ENCODE measurements at places on chromosomes 12 and 14. TPM values are rescaled to one million over a fixed set of nuclear protein-coding genes. Genes with fewer than 3 reads are reported as not detected.

Gene EEF1AKMT3
- 8.0 TPM for total RNA-seq

Gene IL26
- total RNA-seq = not detected

Gene KCNJ8
- 20.9 TPM for total RNA-seq

Gene NEMP1
- total RNA-seq = 14.1 TPM

Gene AMN
- total RNA-seq = 19.8 TPM

Gene KIF21A
- total RNA-seq = 12.2 TPM

Gene GPN3
- total RNA-seq = 25.5 TPM

Gene REM2
- total RNA-seq = 0.41 TPM

Gene RASAL1
- 0.26 TPM for total RNA-seq

Gene SDR9C7
- total RNA-seq = not detected

- DNase-seq = no peak
Measured at GRCh38 chr14:40252817-40253447, 820.7 kb upstream of the FBXO33 start.

- no peak for DNase-seq
Measured at GRCh38 chr12:132441871-132442863, 47.8 kb upstream of the FBRSL1 start.

DNA sequence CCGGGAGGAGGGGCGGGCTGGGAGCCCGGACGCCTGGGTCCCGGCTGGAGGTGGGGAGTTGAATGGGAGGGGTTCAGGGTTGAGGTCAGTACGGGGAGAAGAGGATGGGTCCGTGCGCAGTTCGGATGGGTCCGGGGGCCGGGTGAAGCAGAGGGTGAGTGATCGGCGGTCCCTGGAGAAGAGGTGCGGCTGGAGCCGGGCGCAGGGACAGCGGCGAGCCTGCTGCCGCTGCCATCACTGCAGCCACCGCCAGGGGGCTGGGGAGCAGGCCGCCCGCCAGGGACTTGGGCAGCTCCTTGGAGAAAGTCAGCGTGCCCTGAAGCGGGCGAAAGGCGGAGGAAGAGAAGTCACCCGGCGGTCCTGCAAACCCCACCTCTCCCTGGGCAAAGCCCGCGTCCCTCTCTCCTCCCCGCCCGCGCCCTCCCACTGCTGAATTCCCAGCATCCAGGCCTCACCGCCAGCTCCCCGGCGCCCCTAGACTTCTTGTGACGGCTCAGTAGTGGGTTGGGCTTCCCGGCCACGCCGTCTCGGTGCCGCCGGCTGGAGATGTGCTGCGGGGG lies 6.0 kb upstream of the GPR84 start:
- DNase-seq = peak; percentile 88

DNA sequence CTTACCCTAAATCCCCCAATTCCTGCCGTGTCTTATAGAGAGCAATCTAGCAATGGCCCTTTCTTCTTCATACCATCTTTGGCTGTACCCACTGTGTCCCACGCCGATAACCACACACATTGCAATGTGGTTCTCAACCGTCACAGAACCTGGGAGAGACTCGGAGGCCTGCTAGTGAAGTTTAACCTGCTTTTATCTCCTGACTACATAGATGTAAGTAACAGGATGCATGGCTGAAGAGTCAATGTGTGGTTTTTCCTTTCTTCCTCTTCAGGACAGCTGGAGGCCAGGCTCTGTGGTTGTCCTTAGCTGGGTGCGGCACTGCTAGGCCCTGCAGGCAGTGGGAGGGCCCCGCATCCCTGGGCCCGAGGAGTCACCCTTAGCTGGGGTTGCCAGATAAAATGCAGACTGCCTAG lies 51.3 kb downstream of the ZNF664 start:
- no peak for DNase-seq

GRCh38 chr14:105701456-105702274 lies 175.3 kb downstream of the TMEM121 start:
- no peak for DNase-seq

- DNase-seq = no peak
Measured at GRCh38 chr12:91327131-91327530, 144.5 kb upstream of the DCN start.

DNA sequence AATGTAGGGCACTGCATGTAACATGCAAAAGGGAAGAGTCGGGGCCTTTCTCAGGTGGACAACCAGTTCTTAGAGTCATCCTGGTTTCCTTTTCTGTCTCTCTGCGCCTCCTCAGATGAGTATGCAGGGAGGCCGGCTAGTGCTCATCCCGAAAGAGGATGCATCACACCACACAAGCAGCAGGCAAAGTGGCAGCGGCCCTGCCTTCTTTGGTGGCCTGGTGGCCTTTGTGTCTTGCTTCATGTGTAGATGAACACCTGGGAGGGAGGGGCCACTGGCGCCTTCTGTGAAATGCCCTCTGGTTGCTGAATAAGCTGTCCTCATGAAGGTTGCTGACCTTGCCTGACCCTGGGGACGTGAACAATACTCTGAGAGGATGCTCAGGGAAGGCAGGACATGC lies 18.0 kb downstream of the SLC24A4 start:
- no peak for DNase-seq

DNA sequence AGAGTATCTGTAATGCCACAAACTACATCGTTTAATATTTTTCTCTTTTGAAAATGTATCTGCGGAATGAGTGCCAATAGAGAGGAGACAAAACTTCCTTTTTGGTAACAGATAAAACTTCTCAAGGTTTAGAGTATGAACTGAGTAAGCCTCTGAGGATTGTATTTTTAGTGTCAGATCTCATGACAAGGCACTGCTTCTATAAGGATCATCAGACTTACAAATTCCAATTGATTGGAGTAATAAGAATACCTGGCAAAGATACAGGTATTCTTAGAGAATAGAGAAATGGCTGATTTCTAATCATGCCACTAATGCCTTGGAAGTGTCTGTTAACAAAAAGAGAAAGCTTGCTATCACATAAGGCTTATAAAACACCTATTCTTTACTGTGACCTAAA lies 45.3 kb downstream of the SLC35F4 start:
- DNase-seq = no peak

DNA sequence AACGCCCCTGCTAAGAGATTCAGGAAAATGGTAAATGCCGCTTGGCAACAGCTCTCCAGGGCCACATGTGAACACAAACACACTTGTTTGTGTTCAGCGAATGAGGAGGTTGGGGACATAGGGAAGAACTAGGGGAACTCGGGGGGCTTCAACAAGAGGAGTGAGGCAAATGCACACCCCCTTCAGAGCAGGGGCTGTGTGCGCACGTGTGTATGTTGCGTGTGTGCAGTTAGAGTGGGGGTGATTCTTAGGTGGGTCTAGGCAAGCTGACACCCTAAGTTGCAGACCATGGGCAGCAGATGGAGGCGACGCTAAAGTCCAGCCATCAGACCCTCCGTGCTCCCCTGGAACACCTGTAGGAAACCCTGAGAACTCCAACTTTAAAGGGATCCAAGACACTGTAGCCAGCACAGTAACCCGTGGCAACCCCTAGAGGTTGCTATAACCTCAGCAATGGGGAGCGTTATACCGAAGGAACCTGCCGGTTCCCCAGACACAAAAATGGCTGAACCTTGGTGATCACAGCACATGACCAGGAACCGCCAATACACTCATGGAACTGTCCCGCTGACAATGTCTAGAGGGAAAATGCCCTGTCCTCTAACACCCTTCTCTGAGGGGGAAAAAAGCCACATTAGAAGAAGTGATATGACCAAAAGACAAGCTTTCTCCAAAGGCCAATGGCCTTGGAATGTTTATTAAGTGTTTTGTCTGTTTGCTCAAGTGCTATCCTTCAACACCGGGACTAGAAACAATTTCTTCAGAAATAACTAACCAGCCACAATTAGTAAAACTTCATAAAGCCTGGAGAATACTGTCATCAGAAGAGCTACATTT lies 86.5 kb upstream of the CEP83 start:
- no peak for DNase-seq

DNA sequence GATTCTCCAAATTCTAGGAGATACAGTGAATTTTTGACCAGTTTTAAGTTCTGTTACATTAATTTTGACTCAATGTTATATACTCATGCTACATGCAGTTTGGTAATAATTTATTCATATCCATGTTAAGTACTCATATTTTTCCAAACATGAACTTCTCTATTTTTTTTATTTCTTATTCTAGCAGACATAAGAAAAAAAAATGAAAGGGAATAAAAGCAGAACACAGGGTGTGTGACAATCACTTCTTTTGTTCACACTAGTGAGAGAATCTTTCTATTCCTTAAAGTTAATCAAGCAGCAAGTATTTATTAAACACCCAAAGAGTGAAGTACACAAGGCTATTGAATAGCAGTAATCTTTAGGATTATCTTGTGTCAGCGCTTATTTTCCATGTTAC lies 171.1 kb upstream of the ATP2B1 start:
- no peak for DNase-seq

DNA sequence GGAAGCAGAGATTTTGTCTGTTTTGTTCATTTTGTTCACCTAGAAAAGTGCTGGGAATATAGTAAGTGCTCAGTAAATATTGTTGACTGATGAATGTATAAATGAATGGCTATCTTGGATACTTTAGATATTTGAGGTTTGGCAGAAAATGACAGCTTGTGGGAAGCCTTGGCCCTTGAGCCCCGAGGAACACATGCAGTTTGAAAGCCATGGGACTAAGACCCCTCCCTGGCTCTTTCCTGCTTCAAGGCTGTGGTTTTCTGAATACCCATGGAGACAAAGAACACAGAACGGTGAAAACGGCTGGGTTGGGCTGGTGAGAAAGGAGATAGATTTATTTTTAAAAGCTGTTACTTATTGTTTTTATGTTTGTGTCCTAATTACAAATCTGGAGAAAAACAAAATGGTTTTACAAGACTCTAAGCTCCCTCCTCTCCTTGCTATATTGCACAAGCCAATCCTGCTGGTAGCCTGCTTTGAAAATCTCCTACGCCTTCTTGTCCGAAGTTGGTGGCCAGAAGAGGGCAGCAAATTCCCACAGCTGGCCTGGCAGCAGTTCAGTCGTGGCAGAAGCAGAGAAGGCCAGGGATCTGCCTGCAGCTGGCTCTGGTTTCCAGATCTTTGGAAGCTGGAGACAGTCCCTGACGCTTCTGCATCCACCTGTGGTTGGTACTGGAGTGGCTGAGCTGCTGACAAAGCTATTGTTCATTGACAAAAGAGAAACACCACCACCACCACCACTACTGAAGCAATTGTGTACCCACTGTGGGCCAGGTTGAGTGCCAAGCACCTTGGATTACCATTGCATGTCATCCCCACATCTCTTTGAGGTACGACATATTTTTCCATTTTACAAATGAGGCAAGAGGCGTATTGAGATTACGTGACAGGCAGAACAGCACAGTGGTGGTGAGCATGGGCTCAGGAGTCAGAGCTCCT lies 5.2 kb upstream of the KRT85 start:
- DNase-seq = peak; percentile 86

DNA sequence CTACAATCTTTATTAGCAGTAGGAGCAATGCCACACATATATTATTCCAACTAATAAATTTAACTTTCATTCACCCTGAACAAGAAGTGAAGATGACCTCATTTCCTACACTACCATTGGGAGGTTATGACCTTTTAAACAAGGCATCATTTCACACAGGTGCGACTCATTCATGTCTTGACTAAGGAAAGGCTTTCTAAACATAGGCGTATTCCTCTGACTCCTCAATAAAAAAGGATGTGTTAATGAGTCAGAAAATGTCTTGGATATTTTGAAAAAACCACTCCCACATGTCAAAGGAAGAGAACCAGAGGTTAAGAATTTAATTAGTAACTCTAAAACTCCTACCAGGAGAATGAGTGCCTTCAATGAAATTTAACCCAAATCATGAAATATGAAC lies 115.2 kb downstream of the PRICKLE1 start:
- no peak for DNase-seq

- no peak for DNase-seq
Measured at GRCh38 chr12:122350141-122350848, 72.2 kb downstream of the CLIP1 start.

- no peak for DNase-seq
Measured at GRCh38 chr14:52781629-52782028, 9.8 kb downstream of the GNPNAT1 start.

- no peak for DNase-seq
Measured at GRCh38 chr12:70883855-70884254, 36.7 kb downstream of the PTPRR start.

- DNase-seq = no peak
Measured at GRCh38 chr14:54975856-54976255, 51.0 kb downstream of the WDHD1 start.

- no peak for DNase-seq
Measured at GRCh38 chr14:31405599-31406232, 14.6 kb downstream of the HEATR5A start.

GRCh38 chr12:26754148-26754547 lies 78.8 kb downstream of the ITPR2 start:
- DNase-seq = no peak

DNA sequence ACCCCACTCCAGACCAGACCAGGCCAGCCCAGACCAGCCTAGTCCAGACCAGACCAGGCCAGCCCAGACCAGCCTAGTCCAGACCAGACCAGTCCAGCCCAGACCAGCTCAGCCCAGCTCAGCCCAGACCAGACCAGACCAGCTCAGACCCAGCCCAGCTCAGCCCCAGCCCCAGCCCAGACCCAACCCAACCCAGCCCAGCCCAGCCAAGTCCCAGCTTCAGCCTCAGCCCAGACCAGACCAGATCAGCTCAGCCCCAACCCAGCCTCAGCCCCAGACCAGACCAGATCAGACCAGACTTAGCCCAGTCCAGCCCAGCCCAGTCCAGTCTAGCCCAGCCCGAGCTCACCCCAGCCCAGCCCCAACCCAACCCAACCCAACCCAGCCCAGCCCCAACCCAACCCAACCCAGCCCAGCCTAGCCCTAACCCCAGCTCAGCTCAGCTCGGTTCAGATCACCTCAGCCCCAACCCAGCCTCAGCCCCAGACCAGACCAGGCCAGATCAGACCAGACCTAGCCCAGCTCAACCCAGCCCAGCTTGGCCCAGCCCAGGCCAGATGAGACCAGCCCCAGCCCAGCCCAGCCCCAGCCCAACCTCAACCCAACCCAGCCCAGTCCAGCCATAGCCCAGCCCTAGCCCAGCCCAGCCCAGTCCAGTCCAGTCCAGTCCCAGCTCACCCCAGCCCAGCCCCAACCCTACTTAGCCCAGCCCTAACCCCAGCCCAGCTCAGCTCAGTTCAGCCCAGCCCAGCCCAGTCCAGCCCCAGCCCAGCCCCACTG lies 204.7 kb downstream of the BCL11B start:
- no peak for DNase-seq

DNA sequence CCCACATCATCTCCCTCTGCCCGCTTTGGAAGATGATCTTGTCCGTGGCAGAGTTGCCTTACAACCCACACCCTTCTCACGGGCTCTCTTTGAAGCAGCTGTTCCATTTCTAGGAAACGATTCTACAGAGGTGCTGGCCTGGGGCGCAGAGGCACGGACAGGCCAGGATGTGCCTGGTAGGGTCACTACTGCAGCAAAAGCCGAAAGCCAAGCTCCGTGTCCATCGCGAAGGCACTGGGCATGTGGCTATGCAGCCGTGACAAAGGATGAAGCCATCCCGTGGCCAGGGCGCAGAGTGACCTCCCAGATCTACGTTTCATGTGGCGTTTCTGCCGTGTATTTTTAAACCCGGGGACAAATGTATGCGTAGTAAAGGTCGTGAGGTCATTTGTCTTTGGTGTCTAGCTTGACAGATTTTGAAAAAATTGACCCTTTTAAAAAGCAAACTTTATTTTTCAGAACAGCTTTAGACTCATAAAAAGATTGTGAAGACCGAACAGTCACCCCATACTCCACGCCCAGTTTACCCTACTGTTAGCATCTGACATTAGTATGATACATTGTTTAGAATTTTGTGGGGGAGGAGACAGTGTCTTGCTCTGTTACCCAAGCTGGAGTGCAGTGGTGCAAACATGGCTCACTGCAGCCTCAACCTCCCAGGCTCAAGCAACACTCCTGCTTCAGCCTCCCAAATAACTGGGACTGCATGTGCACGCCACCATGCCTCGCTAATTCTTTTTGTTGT lies 40.4 kb upstream of the NCOR2 start:
- DNase-seq = no peak
